ENCODE measurements at places on chromosomes 4 and X. TPM values are rescaled to one million over a fixed set of nuclear protein-coding genes. Genes with fewer than 3 reads are reported as not detected.
A peak's percentile ranks its signal among the peaks of the same experiment; 100 is the strongest.

DNA sequence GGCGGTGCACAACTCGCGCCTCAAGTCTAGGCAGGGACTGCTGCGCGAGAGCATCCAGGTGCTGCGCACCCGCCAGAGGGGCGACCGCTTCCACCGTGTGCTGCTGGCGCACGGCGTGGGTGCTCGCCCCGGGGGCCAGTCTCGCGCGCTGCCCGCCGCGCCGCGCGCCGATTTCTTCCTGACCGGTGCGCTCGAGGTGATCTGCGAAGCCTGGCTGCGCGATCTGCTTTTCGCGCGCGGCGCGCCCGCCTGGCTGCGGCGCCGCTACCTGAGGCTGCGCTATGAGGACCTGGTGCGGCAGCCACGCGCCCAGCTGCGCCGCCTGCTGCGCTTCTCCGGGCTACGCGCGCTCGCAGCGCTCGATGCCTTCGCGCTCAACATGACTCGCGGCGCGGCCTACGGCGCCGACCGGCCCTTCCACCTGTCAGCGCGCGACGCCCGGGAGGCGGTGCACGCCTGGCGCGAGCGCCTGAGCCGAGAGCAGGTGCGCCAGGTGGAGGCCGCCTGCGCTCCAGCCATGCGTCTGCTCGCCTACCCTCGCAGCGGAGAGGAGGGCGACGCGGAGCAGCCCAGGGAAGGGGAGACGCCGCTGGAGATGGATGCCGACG, 1.3 kb downstream of the CHST7 start:
- peak; percentile 85 for DNase-seq

DNA sequence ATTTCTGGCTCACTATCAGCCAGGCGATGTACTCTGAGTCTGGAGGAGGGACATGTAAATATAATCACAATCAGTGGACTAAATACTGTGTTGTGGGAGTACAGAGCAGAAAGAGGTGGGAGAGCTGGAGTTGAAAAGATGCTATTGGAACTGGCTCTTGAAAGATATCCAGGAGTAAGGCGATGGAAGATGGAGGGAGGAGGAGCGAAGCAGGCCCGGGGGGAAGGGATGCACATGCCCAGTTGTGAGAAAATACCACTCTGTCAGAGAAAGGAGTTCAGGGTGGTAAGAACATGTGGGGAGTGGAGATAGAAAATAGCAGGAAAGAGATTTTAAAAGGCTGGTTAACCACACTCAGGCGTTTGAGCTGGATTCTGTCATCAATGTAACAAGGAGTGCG, 216.9 kb upstream of the ETNPPL start:
- no peak for DNase-seq

Gene NPFFR2
- total RNA-seq, result not detected

Gene ADH1A
- not detected for total RNA-seq

GRCh38 chr4:81471298-81471587, 464 bp downstream of the RASGEF1B start:
- DNase-seq, result no peak

DNA sequence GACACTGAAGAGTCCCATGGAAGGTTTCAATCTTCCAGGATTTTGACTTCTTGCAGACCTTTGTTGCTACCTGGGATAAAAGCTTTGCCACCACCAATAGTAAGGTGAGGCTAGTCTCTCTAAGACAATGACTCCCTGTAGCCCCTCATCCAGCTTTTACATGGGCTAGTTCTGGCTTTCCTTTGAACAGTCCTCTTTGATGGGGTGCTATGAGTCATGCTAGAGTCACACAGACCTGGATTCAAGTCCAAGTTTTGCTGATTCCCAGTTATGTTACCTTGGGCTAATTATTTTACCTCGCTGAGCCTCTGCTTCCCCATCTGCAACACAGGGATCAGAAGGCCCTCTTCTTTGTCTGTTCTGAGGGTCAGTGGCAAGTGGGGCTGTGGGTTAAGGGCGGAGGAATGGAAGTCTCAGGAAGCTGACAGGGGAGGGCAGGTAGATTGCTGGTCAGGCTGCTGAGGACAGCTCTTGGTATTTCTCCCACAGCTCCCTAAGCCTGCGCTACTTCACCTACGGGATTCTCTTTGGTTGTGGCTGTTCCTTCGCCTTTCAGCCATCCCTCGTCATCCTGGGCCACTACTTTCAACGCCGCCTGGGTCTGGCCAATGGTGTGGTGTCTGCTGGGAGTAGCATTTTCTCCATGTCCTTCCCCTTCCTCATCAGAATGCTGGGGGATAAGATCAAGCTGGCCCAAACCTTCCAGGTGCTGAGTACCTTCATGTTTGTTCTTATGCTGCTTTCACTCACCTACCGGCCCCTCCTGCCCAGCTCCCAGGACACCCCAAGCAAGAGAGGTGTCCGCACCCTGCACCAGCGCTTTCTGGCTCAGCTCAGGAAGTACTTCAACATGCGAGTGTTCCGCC, 90.3 kb downstream of the RLIM start:
- DNase-seq, result no peak

Gene YY2
- 1.4 TPM for total RNA-seq

DNA sequence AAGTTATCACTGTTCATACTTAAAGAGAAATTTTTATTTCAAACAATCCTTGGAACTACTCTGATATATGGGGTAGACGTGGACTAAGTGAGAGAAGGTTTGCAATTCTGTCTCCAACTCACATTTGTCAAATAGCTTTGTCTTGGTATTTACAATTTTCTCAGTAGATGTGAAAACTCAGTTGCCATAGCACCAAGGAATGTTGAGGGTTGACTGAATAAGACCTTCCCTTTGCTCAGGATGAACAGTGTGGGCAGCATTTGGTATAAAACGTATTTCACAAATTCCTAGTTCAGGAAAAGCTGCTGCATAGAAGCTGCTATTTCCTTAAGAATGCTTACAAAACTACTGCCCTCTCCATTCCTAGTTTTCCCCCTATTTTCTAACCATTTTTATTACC, 399.5 kb downstream of the NKX6-1 start:
- DNase-seq, result no peak

DNA sequence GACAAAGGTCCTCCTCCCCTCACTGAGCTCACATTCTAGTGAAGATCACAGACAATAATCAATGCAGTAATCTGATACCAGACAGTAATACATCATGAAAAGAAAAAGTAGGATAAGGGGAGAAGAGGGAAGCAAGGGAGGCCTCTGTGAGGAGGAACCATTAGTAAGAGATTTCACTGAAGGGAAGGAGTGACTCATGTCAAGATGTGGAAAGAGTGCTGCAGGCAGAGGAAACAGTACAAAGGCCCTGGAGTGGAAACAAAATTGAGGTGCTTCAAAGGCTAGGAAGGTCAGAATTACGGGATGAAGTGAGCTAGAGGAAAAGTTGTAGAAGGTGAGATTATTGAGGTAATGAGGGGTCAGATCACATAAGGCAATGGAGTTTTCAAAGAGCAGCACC, 38.1 kb downstream of the LAMTOR3 start:
- peak; percentile 80 for DNase-seq

Gene FBXW7
- 42.2 TPM for total RNA-seq

DNA sequence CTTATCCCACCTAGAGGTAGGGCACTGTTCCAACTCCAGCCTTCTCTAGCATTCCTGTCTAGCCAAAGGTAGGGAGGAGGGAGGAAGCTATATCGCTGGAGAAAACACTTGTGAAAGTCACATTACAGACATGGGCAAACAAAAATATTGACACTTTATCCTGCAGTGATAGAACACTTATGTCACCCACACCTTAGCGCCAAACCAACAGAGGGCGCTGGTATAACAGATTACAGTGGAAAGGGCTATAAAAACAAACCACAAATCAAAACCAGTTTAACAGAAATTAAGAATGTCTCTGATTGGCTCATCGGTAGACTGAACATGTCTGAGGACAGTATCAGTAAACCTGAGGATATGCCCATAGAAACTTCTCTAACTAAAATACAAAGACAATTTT, 451.3 kb downstream of the TLL1 start:
- no peak for DNase-seq

DNA sequence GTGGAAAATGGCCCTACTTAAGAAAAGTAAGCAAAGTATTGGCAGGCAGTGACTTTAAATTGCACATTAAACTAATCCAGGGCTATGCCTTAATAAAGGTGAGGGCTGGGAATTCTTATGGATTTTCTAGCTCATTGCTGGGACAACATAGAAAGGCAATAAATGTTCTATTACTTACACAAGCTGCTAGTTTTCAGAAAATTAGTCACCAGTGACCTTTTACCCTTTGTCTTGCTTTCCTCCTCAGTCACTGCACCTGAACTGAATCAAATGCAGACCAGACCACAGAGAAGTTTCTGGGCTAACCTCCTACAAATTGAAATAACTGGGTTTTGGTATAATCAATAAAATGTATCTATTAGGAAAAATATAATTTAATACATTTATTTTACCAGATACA, 694.4 kb upstream of the FAM241A start:
- no peak for DNase-seq

Gene P2RY8
- 19.5 TPM for total RNA-seq

DNA sequence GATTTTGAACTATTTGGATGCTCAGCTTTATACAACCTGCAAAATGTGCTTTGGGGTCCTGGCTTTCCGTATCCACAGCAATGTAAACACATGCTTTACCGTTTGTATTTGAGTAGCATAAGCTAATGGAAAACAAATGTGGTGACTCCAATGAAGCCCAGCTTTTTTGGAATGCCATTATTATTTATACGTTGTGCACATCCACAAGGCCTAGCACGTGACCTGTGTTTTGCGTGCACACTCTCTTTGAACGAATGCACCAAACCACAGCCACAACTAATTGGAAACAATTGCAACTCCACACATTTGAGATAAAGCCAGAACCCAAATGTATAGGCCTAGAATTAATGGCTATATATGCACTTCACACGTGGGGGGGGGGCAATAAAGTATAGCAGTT, 189.5 kb upstream of the GPC4 start:
- DNase-seq, result no peak

DNA sequence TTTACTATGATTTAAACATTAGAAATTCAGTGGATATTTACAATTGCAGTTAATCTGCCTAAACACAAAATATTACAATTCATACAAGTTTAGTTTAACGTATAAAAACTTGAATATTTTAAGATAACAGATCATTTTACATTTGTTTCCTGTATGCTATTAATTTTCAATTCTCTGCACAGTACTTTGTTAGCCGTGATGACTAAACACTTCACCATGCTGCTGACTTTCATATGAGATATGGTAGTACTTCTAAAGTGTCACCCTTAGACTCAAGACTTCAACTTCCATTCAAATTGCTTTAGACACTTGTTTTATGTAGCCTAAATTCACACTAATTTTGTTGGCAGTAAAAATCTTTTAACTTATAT, 1646.4 kb upstream of the ADGRL3 start:
- no peak for DNase-seq
